ENCODE measurements at places on chromosomes 7 and 10. TPM values are rescaled to one million over a fixed set of nuclear protein-coding genes. Genes with fewer than 3 reads are reported as not detected.

HNRNPF gene
- 109 TPM for total RNA-seq

TCERG1L gene
- not detected for total RNA-seq

GRCh38 chr7:116169060-116169459 is 41.3 kb upstream of the TES start:
- no peak for DNase-seq

GRCh38 chr10:6463366-6463765 is 116.7 kb downstream of the PRKCQ start:
- DNase-seq = no peak

- DNase-seq = peak; percentile 94
Measured at GRCh38 chr7:101237206-101238067, at the start of gene CLDN15. TSS of gene CLDN15 (minus strand) at chr7:101237802. CDS start at chr7:101237581, 221 bp downstream.

DNA sequence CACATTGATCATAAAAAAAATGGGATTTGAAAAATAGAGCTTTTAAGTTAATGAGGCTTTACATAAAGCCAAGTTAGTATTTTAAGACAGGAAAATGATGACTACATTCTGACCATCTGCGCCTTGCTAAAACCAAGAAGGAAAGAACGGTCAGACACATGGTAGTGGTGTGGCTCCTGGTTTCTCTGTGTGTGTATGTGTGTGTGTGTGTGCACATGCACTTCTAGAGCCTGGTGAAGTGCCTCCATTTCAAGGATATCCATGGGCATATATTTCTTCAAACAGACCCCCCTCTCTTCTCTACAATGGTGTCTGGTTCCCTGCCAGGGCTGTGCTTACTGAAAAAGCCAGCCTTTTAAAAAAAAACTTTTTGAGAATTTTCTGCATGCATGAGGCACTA is 80.9 kb downstream of the FRMPD2 start:
- no peak for DNase-seq

- DNase-seq = no peak
Measured at GRCh38 chr10:54444170-54444569, 356.9 kb downstream of the PCDH15 start.

All from posterior vena cava (tissue), 2 donors.